ENCODE measurements at places on chromosomes 6 and 20. TPM values are rescaled to one million over a fixed set of nuclear protein-coding genes. Genes with fewer than 3 reads are reported as not detected.

Gene SRC
- total RNA-seq: 32.5 TPM

Gene NNAT
- total RNA-seq: 14.9 TPM

DNA sequence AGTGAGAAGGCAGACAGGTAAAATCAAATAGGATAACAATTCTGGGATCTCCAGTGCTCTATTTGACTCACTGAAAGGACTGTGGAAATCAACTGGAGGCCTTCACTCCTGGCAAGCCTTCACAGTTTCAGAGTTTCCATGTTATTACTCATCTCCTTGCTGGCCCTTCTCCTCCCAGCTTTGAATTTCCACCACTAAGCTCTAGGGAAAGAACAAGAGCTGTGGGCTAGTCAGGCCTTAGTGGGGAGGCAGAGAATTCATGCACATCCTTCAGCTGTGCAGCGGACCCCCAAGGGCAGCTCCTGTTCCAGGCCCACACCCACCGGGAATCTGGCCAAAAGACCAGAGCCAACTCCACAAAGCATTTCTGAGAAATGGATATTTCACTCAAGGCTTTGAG is 26.0 kb downstream of the MYLIP start:
- no peak for DNase-seq

GRCh38 chr6:101482606-101483005 is 89.1 kb downstream of the GRIK2 start:
- DNase-seq: no peak

GRCh38 chr6:106591111-106591825 is 38.0 kb downstream of the RTN4IP1 start:
- no peak for DNase-seq

DNA sequence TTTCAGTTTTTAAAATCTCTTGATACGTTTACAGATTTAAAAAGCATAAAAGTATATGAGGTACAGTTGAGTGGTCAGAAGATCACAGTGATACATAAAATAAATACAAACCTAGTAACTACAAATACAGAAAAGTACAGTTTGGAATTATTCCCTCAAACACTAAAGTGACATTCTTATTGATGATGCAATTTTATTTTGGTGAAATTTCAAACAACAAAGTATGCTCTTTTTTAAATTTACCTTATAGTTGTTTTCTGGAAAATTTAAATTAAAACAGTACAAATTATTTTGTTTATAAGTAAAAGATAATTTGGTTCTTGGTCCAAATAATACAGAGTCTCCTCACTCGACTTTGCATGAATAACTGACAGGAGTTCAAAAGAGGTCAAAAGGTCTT is 1305.1 kb upstream of the GJE1 start:
- DNase-seq: no peak

DNA sequence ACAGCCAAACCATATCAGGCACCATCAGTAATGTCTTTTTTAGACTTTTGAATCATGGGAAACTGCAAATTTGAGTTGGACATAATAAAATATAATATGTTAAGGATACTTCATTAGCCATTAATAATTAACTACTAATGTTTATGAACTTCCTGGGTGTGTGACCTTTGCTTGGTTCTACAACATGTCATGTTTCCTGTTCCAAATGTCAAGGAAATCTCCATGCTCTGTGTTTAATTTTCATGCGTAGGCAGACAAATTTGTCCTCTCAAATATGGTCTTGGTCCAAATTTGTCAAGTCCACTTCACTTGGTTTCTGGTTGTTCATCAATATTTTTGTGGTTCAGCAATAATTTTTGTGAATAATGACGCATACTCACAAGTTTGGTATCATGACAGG is 410.5 kb downstream of the BMP2 start:
- no peak for DNase-seq

Measured in osteocyte (in vitro differentiated cells).